ENCODE measurements at places on chromosomes 7 and 10.

DNA sequence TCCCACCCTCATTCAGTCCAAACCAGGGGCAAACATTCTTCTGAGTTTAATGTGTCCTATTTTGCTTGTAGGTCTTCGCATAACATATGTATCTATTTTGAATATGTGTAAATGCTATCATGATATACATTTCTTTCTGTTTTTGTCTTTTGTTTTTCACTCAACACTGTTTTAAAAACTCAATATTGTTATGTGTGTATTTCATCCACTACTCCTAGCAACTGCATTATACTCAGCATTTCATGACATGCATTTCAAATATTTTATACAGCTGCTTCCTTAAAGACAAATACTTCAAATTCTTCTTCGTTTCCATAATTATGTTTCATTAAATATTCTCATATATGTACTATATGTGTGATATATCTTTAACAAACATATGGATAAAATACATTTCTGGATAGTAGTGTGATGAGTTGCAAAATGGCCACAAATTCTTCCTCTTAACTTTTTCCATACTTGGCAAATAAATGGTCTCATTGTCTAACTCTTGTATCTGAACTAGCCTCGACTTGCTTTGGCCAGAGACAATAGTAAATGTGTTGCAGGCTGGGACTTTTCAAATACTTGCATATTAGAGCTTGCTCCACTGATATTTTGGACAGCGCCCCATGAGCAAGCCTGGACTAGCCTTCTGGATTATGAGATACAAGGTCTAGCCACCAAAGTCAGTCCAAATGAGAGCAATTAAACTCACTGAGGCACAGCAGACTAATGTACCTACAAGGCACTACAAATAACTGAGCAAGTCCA, 539.7 kb upstream of the KCND2 start:
- no peak for DNase-seq

DNA sequence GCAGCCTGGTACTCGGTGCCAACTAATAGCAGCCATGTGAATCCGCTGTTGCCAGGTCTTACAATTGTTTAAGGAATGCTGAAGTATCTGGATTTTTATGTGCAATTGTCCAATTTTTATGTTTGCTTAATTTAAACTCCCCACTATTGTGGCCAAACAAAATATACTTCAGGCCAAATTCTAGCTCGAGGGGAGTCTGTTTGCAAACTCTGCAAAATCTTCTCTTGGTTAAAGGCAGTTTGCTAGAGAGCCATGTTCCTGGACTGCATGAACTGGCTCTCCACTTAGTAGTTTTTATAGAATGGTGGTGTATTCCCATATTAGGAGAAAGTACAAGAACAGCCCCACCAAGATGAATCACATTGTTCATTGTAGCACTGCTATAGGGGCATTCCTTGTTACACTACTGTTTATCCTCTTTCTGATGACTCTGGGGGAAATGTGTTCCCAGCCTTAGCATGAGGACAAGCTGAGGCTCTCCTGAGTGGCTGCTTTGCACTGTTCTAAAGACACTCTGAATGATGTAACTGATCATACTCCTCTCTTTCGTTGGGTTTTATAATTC, 178.0 kb upstream of the GLI3 start:
- no peak for DNase-seq

DNA sequence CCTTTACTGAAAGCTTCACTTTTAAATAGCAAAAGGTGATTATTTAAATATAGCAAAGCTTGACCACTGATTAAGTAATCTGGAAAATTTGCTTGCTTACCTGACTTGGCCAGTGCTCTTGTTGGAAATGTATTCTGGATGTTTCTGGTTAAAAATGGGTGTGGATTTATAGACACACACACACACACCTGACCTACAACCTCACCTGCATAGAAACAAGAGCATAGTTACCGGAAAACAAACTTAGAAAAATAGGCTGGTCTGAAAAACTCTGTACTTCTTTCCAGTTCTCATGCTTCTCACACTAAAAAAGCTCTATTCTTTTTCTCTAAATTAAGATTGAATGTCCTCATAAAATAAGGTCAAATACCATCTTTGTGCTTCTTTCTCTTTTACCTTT, at the start of gene AGR3:
AGR3 (minus strand) TSS at position 140 of the 400 bp plus-strand sequence. CDS start 3,365 bp downstream, outside the sequence.
- DNase-seq: no peak

- peak; percentile 3 for DNase-seq
Observed at GRCh38 chr7:6705959-6706665, 635 bp downstream of the ZNF12 start.

DNA sequence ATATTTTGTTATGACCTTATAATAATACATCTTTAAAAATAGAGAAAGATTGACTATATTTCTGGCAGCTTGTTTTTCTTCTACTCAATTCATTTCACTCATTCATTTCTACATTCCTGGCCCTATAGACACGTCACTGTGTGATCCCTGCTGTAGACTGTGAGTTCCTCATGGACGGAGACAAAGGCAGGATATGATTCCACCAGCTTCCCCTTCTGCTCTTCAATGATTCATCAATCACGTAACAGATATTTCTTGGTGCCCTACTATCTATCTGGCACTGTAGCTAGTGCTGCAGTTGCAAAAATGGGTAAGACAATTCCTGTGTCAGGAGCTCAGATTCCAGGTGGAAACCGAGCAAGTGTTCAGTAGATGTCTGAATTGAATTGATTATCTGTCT, 415.0 kb downstream of the SFMBT2 start:
- no peak for DNase-seq

Measured in putamen (tissue), 1 donor.